Activated T-cell treated with anti-CD3 and anti-CD28 coated beads for 4 hours (primary cell): ENCODE measurements at places on chromosomes 7 and 10.

DNA sequence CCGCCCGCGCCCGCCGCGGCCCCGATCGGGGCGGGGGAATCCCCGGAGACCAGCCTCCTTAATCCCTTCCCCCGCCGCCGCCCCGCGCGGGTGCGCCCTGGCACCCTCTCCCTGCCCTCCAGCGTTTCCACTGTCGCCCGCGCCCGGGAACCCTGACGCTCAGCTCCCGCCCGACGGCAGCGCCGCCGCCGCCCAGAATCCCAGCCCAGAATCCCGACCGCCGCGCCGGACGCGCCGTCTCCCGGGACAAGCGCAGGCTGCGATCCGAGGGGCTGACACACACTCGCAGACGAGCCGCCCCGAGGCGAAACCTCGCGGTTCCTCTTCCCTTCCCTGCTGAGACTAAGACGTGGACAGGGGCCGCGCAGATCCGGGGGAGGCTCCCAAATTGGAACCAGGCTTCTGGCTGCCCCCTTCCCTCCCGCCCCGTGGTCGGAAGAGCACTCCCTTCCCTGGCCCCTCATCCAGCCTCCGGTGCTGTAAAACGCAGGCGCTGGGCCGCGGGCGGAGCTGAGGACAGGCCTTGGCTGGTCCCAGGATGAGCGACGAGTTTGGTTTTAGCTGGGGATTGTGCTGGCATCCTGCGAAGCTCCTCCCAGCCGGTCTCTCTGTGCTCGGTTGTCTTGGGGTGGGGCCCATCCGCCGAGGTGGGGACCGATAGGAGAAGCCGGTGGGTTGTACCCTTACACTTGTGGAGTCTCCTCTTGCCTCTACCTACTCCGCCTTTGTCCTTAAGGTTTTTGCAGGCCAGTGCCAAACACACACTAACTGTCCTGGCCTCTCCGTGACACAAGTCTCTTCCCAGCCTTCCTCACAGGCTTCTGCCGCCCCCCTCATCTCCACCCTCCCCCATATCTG, 1.1 kb downstream of the MARVELD1 start:
- peak; percentile 19 for DNase-seq

DNA sequence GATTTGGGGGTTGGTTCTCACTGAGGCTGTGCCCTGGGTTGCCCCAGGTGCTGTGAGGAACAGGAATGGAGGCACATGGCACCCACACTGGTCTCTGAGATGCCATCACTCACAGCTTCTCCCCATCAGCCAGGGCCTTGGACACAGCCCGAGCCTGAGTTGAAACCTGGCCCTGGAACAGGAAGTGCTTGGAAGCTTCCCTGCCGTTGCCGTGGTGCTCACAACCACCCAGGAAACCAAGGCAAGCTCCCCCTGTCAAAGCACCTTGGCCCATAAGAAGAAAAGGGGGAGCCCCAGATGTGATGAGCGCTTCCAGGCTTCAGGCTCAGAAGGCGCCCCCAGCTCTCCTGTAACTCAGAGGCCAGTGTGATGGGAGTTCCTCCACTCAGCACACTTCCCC, at the start of gene BTBD16:
BTBD16 (plus strand) TSS at position 221 of the 400 bp plus-strand sequence. CDS start 3,786 bp downstream, outside the sequence.
- no peak for DNase-seq

GRCh38 chr10:44416936-44417335, 32.0 kb upstream of the CXCL12 start:
- DNase-seq, result no peak

GRCh38 chr7:68700414-68700813, 897.9 kb upstream of the AUTS2 start:
- DNase-seq, result no peak

- DNase-seq, result no peak
Observed at GRCh38 chr10:43282881-43283280, 16.0 kb upstream of the RASGEF1A start.

DNA sequence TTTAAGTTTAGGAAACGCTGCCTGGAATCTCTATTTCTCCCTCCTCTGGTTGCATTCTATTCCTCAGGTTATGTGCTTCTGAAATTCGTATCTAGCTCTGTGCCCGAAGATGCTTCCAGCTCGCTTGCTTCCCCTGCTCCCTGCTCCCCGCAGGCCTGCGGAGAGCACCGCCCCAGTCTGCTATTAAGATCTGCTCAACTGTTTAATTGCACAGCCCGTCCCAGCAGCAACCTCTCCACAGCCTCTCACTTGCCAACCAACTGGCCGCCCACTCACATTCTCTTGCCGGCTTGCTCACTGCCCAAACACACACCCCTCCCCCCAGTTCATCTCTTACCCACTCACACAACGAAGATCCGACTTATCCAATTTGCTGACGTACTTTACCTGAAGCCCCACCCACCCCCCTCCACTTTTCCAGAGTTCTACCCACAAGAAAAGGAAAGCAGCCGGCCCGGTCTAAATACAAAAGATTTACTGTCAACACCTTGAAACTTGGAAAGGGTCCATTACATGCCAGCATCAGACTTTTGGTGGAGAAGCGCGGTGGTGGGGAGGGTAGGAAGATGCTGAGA, 167.3 kb upstream of the KLF14 start:
- DNase-seq, result no peak

- no peak for DNase-seq
Observed at GRCh38 chr10:119801998-119802538, 70.6 kb downstream of the MCMBP start.

DNA sequence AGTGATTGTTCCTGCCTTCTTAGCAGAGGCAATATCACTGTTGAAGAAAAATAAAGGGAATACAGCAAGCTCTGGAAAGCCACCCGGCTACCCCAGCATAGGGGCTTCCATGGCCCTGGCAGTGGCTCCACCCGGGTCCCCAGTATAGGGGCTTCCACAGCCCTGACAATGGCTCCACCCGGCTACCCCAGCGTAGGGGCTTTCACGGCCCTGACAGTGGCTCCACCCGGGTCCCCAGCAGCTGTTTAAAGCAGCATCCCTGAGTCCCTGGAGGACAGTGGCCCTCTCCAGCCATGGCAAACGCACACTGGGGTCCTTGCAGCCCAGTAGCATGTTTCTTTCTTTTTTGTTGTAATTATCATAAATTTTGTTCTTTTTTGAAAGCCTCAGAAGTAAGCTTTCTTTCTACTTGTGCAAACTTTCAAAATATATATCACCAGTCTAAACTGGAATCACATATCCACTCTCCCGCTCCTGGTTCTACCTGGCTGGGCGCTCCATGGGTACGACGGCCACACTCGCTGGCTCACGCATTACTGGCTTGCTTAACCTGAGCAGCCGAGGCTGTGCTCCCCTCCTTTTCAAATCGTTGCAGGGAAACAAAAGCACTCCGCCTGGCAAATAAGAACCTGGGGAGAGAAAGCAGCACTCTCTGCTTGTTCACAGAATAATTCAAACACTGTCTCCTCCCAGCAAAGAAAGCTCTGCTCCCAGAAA, 62.1 kb downstream of the TCERG1L start:
- no peak for DNase-seq
